Suppressor macrophage (primary cell): ENCODE measurements at places on chromosomes 5 and 9.

DNA sequence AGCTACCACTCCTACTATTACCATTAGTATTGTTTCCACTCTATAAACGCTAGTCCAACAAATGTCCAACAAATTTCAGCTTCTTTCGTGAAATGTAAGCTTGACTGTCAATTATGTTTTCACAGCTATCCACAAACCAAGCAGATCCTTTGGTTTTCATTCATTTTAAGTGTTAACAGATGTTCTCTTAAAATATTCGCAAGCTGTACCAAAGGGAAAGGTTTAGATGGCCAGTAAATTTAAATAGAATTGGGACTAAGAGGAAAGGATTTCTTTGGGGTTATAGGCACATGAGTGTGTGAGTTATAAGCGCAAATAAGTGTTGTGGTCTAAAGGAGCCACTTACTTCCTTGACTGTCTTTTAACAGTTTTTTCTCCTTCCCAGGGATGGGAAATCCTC lies 136.8 kb upstream of the ADRA1B start:
- no peak for DNase-seq

DNA sequence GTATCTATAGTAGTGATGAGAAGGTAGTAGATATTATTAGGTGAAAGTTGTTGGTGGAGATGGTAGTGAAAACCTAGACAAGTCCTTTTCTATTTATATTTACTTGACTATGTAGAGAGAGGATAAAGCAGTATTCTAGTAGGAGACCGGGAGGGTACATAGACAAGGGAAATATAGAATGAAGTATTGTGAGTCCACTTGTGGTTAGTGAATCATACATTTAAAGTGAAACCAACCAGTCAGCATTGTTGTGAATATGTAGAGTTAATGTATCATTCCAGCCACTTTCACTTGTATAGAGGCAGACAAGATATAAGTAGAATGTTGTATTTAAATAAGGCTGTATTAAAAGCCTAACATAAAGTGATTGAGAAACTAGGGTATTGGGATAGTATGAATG lies 1711.3 kb upstream of the ACO1 start:
- DNase-seq: no peak

GRCh38 chr9:89527084-89527483 lies 29.2 kb upstream of the SEMA4D start:
- DNase-seq: peak; percentile 96

- no peak for DNase-seq
These were observed 42.5 kb upstream of the RXRA start for GRCh38 chr9:134283692-134284265.

DNA sequence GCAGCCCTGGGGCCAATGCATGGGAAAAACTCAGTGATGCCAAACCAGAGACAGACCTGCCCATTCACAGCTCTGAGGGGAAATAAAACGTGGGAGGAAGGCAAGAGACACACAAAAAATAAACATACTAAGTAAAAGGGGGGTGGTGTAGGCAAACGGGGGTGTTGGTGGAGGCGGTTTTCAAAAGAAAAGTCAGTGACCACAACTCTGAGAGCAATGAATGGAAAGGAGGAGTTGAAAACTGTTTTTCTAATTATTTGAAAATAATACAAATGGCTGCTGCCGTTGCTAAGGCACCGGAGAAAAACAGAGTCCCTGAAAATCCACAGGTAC lies 293.5 kb downstream of the EFNA5 start:
- no peak for DNase-seq

DNA sequence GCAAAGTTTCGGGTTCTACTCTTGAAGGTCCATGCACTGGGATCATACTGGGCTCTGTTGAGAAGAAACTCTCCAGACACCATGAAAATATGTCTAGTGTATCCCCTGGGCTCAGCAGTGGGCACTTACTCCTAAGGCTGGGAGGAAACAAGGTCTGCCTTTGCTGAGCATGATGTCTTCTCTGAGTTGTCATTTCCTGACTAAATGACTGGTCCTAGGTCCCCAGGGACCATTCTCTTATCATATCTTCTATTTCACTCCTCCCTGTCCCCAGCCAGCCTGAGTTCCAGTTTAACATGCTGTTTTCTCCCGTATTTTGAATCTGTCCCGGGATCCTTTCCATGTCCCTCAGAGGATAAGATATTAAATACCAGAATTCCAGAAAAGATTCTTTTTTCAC lies 225.4 kb downstream of the MTRR start:
- DNase-seq: no peak

DNA sequence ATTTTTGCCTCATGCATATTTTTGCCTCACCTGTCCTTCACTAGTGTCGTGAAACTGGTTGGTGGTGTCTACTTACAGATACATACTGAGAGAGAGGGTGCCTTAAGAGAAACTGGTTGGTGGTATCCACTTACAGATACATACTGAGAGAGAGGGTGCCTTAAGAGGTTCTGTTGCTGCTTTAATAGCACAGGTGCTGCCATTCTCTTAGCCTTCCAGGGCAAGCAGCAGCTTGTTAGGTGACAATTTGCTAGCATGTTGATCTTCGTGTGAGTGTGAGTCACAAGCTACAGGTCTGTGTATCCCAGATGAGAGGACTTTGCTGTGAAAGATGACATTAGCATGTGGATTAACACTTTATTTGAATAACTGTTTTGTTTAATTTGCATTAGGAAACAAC lies 1.4 kb downstream of the PTTG1 start:
- no peak for DNase-seq
